ENCODE measurements at places on chromosomes 13 and 19.

- no peak for DNase-seq
Measured at GRCh38 chr19:13339869-13340268, 166.4 kb downstream of the CACNA1A start.

DNA sequence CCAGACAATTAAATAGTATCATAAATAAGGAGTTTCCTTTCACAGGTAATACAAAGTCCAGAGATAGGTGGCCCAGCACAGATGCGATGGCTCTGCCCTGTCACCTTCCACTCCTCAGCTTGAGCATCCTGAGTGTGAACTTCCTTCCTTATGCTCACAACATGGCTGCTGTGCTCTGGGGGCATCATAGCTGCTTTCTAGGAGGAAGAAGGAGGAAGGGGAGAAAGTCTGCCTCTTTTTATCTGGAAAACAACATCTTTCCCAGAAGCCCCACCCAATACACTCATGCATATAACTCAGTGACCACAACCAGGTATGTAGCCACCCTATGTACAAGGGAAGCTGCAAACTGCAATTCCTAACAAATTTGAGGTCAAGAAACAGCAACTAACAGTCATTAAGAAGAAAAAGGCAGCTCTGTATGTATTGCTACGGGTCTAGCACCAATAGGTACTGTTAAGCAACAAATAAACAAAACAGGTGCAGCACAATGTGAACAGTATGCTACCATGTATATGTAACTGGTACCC, 201.2 kb upstream of the UBL3 start:
- DNase-seq: no peak

- no peak for DNase-seq
Measured at GRCh38 chr13:73829416-73829815, 304.8 kb downstream of the KLF12 start.

DNA sequence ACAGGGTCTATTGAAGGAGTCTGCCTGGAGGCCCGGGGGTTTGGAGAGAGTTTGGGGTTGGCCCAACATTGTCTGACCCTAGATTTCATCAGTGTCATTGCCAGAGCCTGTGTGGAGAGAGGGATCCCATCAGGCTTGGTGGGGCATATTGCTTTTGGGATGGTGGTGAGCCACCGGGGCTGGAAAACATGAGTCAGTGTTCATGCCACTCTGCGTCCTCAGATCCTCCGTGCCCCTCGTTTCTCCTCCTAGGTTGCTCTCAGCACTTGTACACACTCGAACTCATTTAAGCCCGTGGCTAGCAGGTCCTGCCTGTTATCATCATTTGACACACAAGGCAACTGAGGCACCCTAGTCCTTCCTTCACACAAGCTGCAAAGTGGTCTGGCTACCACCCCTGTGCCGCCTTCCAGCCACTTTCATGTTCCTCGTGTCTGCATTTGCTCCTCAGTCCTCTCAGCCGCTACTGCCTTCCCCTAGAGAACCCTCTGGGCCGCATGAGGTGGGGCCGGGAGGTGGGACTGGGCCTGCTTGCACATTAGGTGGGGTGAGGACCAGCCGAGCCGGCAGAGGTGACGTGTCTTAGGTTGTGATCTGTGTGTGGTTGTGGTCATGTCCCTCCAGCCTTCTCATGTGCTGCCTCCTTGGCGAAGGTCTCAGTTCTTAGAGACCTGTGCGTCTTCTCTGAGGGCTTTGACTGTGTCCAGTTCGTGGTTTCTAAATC, 3.6 kb downstream of the NACC1 start:
- DNase-seq: no peak

DNA sequence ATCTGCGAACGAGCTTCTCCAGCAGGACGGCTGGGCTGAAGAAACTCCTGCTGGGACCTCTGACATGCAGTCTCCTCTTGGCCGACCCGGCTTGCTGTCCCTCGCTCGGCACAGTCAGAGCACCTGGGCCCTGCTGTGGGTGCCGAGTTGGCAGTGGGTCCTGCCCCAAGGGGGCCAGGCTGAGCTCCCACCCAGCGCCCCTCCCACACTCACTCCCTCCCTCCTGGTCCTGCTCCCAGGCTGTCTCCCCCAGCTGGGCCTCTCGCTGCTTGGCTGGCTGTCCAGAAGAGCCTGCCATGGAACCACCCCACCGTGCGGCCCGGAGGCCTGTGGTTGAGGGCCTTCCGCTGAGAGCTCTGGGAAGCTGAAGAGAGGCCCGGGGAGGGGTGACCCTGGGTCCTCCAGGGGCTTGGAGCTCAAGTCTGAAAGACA, 6.0 kb downstream of the AKT2 start:
- no peak for DNase-seq

DNA sequence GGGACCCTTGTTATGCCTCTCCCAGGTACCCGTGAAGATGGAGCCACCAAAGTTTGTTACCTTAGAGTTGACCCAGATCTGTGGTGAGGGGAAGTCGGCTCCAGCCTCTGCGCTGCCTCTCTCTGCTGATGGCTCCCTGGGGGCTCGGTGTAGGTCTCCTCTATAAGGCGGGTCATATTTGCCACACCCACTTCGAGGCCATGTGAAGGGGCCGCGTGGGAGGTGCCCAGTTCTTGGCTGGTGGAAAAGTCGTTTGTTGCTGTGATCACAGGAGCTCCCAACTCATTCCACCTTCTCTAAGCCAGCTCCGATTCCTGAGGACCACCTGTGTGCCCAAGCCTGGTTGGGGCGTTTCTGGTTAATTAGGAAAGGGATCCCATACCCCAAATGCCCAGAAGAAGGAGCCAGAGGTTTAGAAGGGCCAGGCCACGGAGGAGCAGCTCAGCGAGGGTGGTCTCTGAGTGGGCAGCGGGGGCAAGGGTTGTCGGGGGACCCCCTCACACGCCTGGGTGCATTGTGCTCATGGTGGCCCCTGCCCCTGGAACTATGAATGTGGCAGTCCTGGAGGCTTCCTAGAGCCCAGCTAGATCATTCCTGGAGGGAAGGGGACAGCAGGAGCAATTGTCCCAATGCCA, 296.5 kb downstream of the ZNF536 start:
- no peak for DNase-seq

- no peak for DNase-seq
Measured at GRCh38 chr13:23160638-23161480, 19.9 kb upstream of the SGCG start.

- DNase-seq: peak; percentile 74
Measured at GRCh38 chr19:2543463-2544442, 67.8 kb downstream of the GADD45B start.

- no peak for DNase-seq
Measured at GRCh38 chr13:29943686-29944085, 93.3 kb upstream of the UBL3 start.

DNA sequence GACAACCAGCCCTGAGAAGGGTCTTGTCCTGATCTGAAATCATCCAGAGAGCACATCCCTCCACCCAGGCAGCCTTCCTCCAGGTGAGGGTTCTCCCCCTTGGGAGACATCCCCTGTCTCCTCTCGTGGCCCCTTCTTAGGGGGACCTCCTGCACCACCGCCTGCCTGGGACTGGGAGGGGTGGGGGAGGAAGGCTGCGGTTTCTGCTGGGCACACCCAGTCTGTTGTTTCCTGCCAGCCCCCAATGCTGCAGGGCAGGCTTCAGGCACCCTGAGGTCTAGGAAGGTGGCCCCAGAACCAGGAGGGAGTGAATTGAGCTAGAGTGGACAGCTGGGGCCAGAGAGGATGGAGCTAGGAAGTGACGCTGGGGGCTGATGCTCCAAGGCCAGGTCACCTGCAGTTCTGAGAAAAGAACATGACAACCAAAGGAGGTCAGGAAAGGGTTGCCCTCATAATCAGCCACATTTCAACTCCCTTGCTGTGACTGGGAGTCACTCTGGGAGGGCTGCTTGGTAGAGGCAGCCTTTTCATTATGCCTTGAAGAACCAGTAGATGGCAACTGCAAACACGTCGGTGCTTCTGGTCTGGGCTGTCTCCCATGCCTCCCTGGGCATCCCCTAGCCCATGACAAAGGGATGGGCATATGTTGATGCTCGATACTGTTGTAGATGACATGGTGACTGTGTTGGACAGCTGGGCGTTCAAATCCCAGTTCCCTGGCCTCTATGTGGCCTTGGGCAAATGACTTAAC, 1.4 kb downstream of the ARHGEF18 start:
- DNase-seq: no peak

GRCh38 chr19:55667958-55668357, 7.1 kb upstream of the EPN1 start:
- DNase-seq: no peak

- peak; percentile 42 for DNase-seq
Measured at GRCh38 chr19:17511724-17512573, 500 bp downstream of the PGLS start.

DNA sequence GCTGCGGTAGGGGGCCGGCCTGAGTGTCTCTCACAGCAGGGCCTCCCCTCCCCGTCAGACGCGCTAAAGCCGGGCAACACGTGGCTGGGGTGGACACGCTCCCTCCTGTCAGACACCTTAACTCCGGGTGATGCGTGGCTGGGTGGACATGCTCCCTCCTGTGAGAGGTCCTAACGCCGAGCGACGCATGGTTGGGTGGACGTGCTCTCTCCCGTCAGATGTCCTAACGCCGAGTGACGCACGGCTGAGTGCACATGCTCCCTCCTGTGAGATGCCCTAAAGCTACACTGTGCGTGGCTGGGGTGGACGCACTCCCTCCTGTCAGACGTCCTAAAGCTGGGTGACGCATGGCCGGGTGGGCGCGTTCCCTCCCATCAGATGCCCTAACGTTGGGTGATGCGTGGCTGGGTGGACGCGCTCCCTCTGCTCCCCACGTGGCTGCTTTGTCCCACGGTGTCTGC, 126.1 kb upstream of the MCF2L start:
- DNase-seq: no peak

DNA sequence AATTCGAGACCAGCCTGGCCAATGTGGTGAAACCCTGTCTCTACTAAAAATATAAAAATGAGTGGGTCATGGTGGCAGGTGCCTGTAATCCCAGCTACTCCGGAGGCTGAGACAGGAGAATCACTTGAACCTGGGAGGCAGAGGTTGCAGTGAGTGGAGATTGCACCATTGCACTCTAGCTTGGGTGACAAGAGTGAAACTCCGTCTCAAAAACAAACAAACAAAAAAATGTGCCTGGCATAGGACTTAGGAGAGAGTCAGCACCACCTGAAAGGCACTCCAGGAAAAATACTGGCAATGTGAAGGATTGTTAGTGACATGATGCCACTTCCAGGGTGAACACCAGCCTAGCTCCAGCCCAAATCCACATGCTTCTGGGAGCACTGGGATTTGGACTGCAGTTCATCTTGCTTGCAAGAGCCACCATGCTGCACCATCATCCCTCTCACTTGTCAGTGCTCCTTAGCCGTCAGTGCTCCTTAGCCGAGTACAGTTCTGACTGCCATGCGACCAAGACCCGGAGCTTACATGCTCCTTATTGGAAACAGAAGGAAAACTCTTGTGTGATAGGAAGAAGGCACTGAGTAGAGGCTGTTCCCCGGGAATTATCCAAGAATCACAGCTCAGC, 145.1 kb upstream of the RNF113B start:
- DNase-seq: no peak

DNA sequence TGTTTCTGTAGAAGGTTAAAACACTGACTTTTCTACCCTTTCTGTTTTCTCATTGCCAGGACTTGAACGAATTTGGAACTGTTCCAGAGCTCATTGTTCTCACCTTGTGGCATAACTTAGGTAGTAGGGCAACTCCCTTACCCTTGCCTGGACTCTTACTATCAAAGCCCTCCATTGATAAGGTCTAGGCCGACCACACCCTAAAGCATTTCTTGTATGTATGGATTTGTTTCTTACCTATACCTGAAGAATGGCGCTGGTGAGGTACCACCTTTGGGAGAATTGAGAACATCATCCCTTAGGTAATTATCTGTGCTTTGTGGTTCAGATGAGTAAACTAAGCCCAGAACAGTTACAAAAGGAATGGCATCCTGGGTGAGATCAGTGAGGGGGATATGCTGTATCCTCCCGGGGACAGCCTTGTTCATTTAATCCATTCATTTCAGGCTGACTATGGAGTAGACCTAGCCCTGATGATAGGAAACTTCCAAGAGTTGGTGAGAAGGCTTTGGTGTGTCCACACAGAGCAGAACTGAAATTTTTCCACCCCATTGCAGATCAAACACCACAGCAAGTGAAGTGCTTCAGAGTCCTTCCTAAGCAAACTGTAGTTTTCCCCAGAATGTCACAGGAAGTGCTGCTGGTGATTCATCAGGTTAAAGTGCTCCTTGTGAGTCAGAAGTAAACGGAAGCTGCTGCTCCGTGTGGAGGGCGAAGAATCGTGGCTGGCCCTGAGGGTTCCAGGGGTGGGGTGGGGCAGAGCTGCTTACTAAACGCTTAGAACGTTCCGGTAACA, 113.0 kb downstream of the TEX26 start:
- DNase-seq: no peak

- DNase-seq: no peak
Measured at GRCh38 chr13:49457221-49457620, 13.1 kb downstream of the SETDB2 start.

- DNase-seq: no peak
Measured at GRCh38 chr19:39052243-39052746, 19.9 kb upstream of the FBXO27 start.

GRCh38 chr13:94192431-94192975, 287.0 kb downstream of the DCT start:
- no peak for DNase-seq

DNA sequence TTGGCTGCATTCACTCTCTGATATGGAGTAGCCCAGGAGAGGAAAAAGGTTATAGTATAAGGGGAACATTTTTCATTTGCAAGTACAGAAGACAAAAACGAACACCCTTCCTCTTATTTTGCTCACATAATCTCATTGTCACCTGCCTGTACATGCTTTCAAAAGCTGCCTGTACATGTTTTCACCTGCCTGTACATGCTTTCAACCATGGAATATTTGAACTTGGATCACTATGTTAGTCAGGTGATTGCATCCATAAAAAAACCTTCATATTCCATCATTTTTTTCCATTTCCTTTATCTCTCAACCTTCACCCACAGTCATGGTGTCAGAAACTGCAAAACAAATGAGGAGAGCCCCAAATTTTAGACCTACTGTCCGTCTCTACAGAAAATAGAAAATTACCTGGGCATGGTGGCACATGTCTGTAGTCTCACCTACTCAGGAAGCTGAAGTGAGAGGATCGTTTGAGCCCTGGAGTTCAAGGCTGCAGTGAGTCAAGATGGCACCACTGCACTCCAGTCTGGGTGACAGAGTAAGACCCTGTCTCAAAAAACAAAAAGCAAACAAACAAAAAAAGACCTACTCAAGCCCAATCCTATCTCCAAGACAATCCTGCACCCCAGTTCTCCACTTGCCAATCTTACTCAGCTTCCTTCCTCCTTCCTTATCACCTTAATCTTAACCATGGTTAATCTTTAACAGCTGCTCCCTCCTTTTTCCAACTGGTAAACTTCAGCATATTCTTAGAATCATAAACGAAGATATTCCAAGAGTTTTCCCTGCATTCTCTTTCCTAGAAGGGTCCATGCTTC, 11.6 kb downstream of the IGFL2 start:
- no peak for DNase-seq

GRCh38 chr13:93169980-93170379, 56.6 kb upstream of the GPC6 start:
- no peak for DNase-seq

- DNase-seq: peak; percentile 74
Measured at GRCh38 chr13:35744566-35745178, 268.2 kb upstream of the MAB21L1 start.

GRCh38 chr19:34428549-34429285, 536 bp downstream of the UBA2 start:
- DNase-seq: no peak

- DNase-seq: no peak
Measured at GRCh38 chr19:39398297-39398864, 7.2 kb downstream of the MED29 start.

All from NCI-H446 treated with DMSO at 0.1 percent for 48 hours (cell line).